ENCODE measurements at places on chromosomes 5 and 9. TPM values are rescaled to one million over a fixed set of nuclear protein-coding genes. Genes with fewer than 3 reads are reported as not detected.

GRCh38 chr5:152673601-152674000 lies 268.5 kb upstream of the NMUR2 start:
- DNase-seq: no peak

- no peak for DNase-seq
Observed at GRCh38 chr9:75146229-75146628, 57.9 kb downstream of the OSTF1 start.

DNA sequence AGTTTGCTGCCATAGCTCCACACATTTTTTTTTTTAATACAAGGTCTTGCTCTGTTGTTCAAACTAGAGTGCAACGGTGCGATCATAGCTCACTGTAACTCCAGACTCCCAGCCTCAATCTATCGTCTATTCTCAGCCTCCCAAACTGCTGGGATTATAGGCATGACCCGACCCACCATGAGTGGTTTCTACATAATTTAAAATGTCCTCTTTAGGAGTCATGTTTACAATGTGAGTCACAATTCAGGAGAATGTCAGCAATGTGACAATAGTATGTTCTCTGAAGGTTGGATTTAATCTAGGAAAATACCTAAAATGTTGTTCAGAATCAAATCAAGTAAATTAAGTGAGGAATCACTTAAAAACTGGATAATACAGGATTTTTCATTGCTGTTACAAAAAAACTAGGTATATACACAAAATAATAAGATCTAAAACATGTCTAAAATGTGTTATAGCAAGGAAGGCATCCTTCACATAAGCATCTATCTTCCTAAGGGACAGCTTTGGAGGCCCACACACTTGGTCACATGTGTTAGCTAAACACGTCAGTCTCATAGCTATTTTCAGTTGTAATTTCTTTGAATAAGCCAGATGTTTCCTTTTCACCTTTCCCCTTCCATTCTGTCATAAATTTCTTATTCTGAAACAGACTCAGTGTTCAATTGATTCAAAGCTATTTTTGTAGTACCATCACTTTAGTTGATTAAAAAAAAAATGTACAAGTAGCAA lies 30.0 kb upstream of the ELAVL2 start:
- no peak for DNase-seq

- DNase-seq: no peak
Observed at GRCh38 chr9:89514956-89515355, 17.0 kb upstream of the SEMA4D start.

GRCh38 chr5:83034528-83035207 lies 42.5 kb downstream of the TMEM167A start:
- no peak for DNase-seq

The SLC34A3 gene
- total RNA-seq: not detected

GRCh38 chr5:92567831-92568450 lies 1013.1 kb downstream of the NR2F1-AS1 start:
- no peak for DNase-seq

The CYSRT1 gene
- total RNA-seq: 0.97 TPM

The ZNF79 gene
- 12.4 TPM for total RNA-seq

DNA sequence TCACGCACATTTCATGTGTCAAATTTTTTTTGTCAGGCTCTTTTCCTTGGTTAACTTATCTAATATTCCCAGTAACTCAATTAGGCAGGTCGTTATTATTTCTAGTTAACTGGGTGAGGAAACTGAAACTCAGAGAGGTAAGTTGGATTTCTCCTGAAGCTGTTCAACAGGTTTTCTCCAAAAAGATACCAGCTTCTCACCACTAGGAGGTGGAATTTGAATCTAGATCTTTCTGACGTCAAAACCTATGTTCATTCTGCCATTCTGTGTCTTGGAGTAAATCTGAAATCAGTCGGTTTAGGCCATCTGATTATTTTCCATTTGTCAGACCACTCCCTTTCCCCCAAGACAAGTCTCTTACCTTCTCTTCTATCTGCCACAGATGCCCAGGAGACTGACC lies 572.9 kb downstream of the ACTL7B start:
- no peak for DNase-seq

The NIM1K gene
- 0.69 TPM for total RNA-seq

- DNase-seq: no peak
Observed at GRCh38 chr5:59517926-59518585, 375.5 kb downstream of the PDE4D start.

- no peak for DNase-seq
Observed at GRCh38 chr9:112361601-112362000, 18.3 kb upstream of the HSDL2 start.

The SPAAR gene
- not detected for total RNA-seq

DNA sequence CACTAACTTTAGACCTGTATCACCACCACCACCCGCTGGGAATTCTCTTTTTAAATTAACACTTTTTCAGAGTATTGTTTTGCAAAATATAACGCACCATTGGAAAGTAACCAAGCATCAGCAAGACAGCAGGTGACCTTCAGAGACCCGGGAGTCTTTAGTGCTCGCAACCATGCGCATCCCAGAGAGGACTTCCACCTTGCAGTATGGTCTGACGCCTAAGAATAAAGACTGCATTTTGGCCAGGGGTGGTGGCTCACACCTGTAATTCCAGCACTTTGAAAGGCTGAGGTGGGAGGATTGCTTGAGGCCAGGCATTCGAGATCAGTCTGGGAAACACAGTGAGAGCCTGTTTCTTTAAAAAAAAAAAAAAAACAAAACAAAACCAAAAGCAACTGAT lies 113.8 kb downstream of the MED27 start:
- DNase-seq: no peak

GRCh38 chr5:100676817-100677631 lies 141.8 kb downstream of the FAM174A start:
- no peak for DNase-seq

DNA sequence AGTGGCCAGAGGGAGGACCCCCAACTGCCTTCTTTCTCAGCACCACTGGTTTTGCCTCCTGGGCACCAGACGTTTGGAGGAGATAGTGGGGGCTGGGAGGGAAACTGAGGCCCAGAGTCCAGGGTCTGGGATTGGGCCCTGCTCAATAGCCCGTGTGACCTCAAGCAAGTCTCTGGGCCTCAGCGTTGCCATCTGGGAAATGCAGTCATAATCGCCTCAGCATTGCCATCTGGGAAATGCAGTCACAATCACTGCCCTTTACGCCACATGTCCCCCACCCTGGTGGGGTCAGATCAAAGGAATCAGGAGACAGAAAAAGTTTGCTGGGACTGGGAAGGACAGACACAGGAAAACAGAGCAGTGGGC lies 1.6 kb downstream of the SH2D3C start:
- DNase-seq: no peak

DNA sequence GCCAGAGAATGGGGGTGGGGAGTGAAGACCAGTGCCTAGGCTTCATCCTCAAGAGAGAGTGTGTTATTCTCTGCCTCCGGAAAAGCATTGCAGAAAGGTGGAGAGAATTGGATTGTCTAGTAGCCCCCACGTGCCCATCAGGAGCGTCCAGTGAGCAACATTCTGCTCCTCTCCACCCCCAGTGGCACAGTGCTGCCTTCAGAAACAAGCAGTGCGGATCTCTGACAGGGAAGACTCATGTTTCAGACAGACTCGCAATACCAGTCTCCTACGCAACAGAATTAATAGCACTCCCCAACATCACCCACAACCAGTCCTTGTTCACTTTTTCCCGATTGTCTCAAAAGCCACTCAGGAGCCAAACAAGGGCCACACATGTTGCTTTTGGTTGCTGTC lies 14.9 kb upstream of the CEL start:
- no peak for DNase-seq

GRCh38 chr5:14465776-14466175 lies 115.8 kb upstream of the OTULINL start:
- DNase-seq: no peak

GRCh38 chr5:150489360-150490295 lies 18.3 kb upstream of the NDST1 start:
- DNase-seq: peak; percentile 56

The GFRA3 gene
- total RNA-seq: not detected

- DNase-seq: no peak
Observed at GRCh38 chr5:3222924-3223323, 372.7 kb upstream of the IRX1 start.

DNA sequence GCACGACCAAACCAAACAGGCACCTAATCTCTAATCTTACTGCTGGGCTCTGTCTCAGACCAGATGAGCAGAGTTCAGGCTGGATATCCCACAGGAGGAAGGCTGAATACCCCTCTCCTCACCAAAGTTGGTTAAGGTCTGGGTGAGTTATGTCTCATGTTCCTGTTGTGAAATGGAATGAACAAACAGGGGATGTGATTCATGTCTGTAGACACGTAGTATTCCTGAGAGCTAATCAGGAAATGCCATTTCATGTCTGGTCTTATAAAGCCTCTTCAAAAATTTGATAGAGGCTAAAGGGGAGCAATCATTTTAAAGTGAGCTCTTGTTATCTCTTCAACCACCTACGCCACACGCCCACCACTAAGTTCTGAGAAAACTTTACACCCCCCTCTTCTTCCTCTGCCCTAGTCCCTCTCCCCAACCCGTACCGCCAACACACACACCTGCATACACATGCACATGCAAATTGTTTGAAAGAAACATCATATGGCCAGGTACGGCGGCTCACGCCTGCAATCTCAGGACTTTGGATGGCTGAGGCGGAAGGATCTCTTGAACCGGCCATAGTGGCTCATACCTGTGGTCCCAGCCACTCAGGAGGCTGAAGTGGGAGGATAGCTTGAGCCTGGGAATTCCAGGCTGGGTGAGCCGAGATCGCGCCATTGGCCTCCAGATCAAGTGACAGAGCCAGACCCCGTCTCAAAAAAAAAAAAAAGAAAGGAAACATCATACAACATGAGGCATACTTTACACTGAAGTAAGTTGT lies 69.8 kb upstream of the RAI14 start:
- DNase-seq: no peak

DNA sequence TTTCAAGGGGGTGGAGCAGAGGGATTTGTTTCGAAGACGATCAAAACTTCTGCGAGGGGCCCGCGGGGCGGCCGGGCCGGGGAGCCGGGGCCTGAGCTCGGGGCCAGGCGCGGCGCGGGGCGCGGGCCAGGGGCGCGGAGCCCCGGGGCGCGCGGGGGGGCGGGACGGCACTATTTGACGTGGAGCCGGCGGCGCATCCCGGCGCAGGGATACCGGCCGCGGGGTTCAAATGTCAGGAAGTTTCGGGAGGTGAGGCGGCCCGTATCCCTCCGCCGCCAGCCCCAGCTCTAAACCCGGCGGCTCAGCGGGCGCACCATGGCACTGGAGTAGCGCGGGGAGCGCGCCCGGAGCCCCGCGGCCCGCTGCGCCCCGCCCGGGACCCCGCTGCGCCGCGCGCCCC lies at the start of gene LMX1B:
Gene LMX1B, plus strand, starts transcription at position 278 of the 400 bp plus-strand sequence. CDS start 522 bp downstream, outside the sequence.
- no peak for DNase-seq

- DNase-seq: no peak
Observed at GRCh38 chr5:180784497-180785097, 18.0 kb downstream of the MGAT1 start.

The ZNF354C gene
- not detected for total RNA-seq

DNA sequence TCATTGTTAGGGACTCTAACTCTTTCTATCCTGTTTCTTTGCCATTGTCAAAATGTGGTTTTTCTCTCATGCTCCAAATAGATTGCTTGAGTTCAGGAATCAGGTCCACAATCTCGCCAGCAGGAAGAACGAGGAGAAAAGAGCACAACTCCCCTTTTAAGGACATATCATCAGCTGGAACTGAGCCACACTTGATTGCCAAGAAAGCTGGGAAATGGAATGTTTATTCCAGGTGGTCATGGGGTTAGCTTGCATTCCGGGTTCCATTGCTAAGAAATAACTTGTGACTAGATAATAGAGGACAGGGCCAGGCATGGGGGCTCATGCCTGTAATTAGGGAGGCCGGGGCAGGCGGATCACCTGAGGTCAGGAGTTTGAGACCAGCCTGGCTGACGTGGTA lies 32.4 kb upstream of the C9orf57 start:
- no peak for DNase-seq

The GABRA1 gene
- not detected for total RNA-seq

GRCh38 chr5:302966-303365 lies 18.5 kb upstream of the AHRR start:
- DNase-seq: no peak

DNA sequence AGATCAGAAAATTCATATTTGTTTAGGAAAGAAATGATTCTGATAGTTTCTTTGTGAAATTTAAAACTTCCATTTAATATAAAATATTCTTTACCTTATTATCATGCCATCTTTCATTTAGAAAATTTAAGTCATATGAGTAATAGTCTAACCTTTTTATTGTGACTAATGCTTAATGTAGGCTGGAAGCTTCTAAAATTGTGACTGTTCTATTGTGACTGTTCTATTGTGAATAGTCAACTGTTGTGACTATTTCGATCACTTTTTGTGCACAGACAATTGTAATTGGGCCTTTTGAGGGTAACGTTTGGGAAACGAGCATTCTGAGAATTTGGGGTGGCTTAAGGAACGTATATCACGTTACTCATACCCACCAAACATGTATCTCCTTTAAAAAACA lies 100.0 kb downstream of the PARP8 start:
- no peak for DNase-seq

All from GM12878 (cell line).